NCI-H1694 (cell line): ENCODE measurements at places on chromosomes 1 and 21.

DNA sequence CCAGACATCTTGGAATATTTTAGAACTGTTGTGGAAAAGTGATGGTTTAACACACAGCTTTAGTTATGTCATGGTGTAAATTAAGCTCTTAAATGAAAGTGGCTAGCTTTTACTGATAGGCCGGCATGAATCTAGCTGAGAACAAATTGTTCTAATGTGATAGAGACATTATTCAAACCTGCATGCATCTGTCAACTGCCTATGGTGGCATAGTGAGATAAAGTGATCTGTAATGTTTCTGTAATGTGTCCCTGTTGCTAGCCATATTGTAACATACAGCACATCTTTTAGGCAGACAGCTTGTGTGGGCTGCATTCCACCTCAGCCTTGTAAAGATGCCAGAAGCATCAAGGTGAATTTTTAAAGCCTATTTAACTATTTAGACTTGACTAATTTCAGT is 16.0 kb downstream of the LRIG2 start:
- peak; percentile 40 for DNase-seq

GRCh38 chr1:203453616-203454015 is 22.0 kb upstream of the PRELP start:
- no peak for DNase-seq

DNA sequence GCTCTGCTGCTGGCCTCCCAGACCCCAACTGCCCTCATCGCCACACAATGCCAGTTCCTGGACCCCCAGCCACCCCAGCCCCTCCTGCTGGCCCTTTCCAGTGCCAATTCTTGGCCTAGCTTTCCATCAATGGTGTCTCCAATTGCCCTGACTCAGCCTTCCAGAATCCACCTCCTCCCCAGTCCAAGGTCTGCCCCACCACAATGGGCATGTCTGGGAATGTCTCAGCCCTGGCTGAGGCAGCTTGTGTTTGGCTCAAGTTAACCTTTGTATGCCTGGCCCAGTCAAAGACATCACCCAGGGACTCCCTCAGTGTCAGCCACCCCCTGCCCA is 16.4 kb downstream of the ALDH4A1 start:
- no peak for DNase-seq

GRCh38 chr1:151993084-151993733 is 450 bp downstream of the S100A10 start:
- DNase-seq, result no peak
